T-helper 2 cell (primary cell): ENCODE measurements at places on chromosomes 4 and X.

- no peak for DNase-seq
Measured at GRCh38 chr4:122783301-122784215, 43.1 kb upstream of the FGF2 start.

DNA sequence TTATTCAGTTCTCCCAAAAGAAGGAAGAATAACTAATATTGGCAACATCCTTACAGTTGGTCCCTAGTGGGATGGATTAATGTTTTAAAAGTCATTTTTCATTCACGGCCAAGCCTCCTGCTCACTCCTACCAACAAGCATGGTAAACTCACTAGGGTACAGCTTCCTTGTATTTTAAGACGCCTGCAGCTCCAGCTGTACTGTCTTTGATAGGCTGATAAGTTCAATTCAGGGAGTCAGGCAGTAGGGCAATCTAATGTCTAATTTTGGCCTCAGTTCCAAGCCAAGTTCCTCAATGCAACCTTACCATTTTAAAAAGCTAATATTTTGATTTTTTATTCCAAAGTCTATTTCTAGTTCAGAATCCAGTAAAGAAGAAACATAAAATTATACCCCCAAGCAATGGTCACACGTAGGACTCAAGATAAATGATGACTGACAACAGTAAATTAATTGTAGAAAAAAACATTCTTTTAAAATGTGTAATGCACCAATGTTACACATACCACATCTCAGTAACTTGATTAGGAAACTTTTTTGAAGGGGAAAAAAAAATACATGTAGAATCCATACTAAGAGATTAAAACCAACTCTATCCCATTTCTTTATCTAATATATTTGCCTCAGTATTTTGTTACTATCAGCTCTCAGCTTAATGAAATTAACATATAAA lies 9.3 kb downstream of the LCORL start:
- no peak for DNase-seq

- DNase-seq: no peak
Measured at GRCh38 chr4:99683895-99684294, 26.3 kb upstream of the C4orf54 start.

- no peak for DNase-seq
Measured at GRCh38 chr4:173807347-173807746, 277.3 kb upstream of the HAND2 start.

GRCh38 chr4:6443035-6444023 lies 29.1 kb downstream of the PPP2R2C start:
- DNase-seq: no peak

DNA sequence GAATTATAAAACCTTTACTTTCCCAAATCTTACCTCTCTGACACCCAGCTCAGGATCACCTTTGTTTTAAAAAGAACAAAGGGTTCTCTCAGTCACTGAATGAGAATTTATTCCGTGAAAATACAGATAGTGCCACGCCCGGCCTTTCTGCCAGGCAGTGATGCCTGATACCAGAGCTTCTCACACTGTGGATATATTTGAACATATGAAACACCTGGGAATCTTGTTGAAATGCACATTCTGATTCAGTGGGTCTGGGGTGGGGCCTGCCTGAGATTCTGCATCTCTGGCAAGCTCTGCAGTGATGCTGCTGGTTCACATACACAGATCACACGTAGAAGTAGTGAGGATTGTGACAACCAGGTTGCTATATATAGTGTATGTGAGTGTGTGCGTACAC lies 46.0 kb downstream of the ELOVL6 start:
- DNase-seq: no peak
